ENCODE measurements at places on chromosomes 1 and 21.
A peak's percentile ranks its signal among the peaks of the same experiment; 100 is the strongest.

GRCh38 chr1:159853417-159854115 is 8.9 kb downstream of the VSIG8 start:
- no peaks in the 10 kb centered on the region for H3K27me3 ChIP-seq
- peak overlapping the region; percentile 48 for H3K4me3 ChIP-seq
- no peak for DNase-seq
- peak overlapping the region; percentile 93 for H3K27ac ChIP-seq
- peaks cover 6% of the 10 kb centered on the region for H3K4me1 ChIP-seq

DNA sequence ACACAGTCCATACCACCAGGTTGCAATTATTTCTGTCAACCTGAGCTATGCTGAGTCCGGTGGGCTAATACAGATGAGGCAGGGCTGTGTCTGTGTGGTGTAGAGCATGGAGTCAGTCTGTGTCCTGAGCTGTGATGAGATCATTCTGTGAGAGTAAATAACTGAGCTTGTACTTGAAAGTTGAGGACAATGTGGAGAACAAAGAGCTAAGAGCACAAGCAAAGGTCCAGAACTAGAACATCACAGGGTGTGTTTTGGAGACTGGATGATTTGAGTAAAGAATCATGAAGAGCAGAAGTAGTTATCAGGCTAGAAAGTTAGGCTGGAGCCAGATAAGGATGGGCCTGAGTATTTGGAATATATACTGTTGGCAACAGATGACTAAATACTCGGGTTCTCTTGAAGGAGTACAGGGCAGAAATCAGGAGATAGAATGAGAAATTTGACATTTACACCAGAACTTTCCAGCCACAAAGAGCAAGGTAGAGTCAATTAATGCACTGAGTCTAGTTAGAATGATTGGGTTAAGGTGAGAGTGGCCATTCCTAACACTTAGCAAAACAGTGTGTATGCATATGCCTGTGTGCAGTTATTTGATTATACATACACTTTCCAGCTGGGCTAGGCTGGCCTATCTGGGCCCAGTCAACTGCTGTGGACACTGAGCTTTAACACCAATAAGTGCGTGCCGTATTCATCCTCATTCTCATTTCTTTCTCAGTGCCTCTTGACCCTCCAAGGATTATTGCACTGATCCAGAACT is 48.8 kb downstream of the LEPR start:
- H3K4me1 ChIP-seq = no peaks in the 10 kb centered on the region
- H3K36me3 ChIP-seq = no peaks in the 10 kb centered on the region
- H3K27me3 ChIP-seq = no peaks in the 10 kb centered on the region
- no peak overlapping the region for H3K4me3 ChIP-seq
- no peak for DNase-seq

DNA sequence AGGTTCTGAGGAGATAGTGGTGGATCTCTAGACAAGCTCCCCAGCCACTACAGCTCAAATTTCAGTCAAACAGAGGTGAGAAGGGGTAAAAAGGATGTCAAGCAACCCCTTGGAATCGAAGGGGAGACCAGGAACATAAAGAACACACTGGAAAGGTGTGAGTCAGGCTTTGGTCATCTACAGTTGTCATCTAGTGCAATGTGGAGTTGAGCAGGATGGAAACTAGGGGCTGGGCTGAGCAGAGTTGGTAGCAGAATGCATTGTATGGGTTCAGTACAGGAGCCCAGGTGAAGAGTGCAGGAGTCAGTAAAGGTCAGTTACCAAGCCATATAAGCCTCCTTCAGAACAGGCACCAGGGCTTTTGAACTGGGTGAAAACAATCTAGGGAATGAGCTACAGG is 52.7 kb upstream of the VAV3 start:
- no peak overlapping the region for H3K4me3 ChIP-seq
- H3K4me1 ChIP-seq = no peaks in the 10 kb centered on the region
- no peak overlapping the region for H3K27ac ChIP-seq
- H3K36me3 ChIP-seq = no peaks in the 10 kb centered on the region
- H3K27me3 ChIP-seq = no peaks in the 10 kb centered on the region

GRCh38 chr1:204672482-204673121 is 12.9 kb downstream of the LRRN2 start:
- H3K4me3 ChIP-seq = no peak overlapping the region
- H3K27ac ChIP-seq = no peak overlapping the region
- H3K27me3 ChIP-seq = no peaks in the 10 kb centered on the region

DNA sequence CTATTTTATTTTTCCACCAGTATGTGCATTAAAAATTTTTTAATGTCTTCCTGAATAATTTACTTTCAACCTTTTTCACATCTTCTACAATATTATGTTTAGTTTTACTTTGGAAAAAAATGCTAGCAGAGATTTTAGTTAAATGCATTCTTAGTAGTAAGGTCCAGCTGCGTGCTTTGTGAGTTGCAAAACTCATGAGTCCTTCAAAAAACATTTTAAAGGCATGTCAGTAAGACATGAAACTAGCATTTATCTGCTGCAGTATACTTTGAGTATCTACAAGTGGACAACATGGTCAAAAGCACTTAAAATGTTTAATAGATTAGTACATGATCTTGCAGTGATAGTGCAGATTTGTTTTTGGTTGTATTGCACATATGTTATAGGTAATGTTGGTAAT is 139.0 kb downstream of the HS2ST1 start:
- H3K27ac ChIP-seq = no peak overlapping the region
- DNase-seq = no peak
- peaks cover 5% of the 10 kb centered on the region for H3K4me1 ChIP-seq
- no peaks in the 10 kb centered on the region for H3K36me3 ChIP-seq
- no peaks in the 10 kb centered on the region for H3K27me3 ChIP-seq
- no peak overlapping the region for H3K4me3 ChIP-seq

- no peak overlapping the region for H3K4me3 ChIP-seq
- no peak overlapping the region for H3K27ac ChIP-seq
- no peak for DNase-seq
- H3K4me1 ChIP-seq = peaks cover 15% of the 10 kb centered on the region
Observed at GRCh38 chr1:183180634-183181056, 5.4 kb upstream of the LAMC2 start.

GRCh38 chr1:153795330-153795837 is 20.2 kb downstream of the SLC27A3 start:
- no peaks in the 10 kb centered on the region for H3K36me3 ChIP-seq
- H3K4me1 ChIP-seq = peaks cover 28% of the 10 kb centered on the region
- DNase-seq = peak; percentile 79
- no peaks in the 10 kb centered on the region for H3K27me3 ChIP-seq
- H3K4me3 ChIP-seq = no peak overlapping the region
- no peak overlapping the region for H3K27ac ChIP-seq

DNA sequence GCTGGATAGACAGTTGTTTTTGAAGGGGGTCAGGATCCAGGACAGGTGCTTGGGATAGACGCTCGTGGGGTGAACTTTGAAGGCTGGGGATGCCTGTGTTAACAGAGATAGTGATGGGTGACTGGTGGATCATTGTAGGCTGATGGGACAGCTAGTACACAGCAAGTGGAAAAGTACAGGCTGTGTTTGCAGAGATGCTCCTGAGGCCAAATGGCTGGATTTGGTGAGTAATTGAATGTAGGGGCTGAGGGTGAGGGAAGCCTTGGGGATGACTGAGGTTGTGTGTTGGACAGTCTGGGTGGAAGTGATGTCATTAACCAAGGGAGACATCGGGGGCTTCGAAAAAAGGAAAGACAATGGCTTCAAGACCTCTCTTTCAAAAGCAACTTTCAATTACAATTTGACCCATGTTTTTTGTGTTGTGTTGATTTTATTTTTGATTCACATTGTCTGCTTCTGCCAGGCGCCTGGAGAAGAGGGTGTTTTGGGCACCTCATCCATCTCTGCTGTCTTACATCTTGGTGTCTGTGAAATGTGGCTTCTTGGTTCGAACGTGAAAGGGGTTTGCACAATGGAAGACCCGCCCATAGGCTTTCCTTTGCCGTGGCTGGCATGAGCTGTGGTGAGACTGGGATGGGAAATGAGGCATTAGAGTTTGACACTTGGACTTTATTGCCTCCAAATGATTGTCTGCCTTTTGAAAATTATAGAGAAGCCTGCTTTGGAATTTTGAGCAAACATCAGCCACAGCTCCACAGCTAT is 147.5 kb downstream of the FOXD2 start:
- H3K4me1 ChIP-seq = no peaks in the 10 kb centered on the region
- H3K27ac ChIP-seq = no peak overlapping the region
- peak; percentile 22 for DNase-seq
- no peaks in the 10 kb centered on the region for H3K27me3 ChIP-seq
- no peaks in the 10 kb centered on the region for H3K36me3 ChIP-seq
- H3K4me3 ChIP-seq = no peak overlapping the region

- no peak overlapping the region for H3K27ac ChIP-seq
- no peaks in the 10 kb centered on the region for H3K36me3 ChIP-seq
- DNase-seq = no peak
- H3K27me3 ChIP-seq = no peaks in the 10 kb centered on the region
Observed at GRCh38 chr1:83670909-83671565, 327.9 kb downstream of the TTLL7 start.

DNA sequence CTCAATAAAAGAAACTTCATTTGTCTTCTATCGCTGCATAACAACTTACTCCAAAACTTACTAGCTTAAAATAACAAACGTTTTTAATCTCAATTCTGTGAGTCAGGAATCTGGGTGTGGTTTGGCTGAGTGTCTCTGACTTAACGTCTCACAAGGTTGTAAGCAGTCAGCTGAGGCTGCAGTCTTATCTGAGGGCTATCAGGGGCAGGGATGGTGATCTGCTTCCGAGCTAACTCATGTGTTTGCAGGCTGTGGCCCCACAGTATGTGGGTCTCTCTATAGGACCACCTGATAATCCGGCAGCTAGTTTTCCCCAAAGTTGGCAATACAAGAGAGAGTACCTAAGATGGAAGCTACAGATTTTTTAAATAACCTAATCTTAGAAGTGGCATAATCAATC is 234.2 kb upstream of the FGGY start:
- DNase-seq = no peak
- no peaks in the 10 kb centered on the region for H3K36me3 ChIP-seq
- H3K4me3 ChIP-seq = no peak overlapping the region
- peak overlapping the region; percentile 72 for H3K27ac ChIP-seq
- no peaks in the 10 kb centered on the region for H3K27me3 ChIP-seq

GRCh38 chr1:37948841-37949240 is 2.0 kb upstream of the INPP5B start:
- H3K27me3 ChIP-seq = no peaks in the 10 kb centered on the region
- H3K36me3 ChIP-seq = no peaks in the 10 kb centered on the region
- no peak overlapping the region for H3K27ac ChIP-seq
- DNase-seq = no peak
- H3K4me3 ChIP-seq = no peak overlapping the region
- peaks cover 33% of the 10 kb centered on the region for H3K4me1 ChIP-seq
